ENCODE measurements at places on chromosomes 2 and 18. TPM values are rescaled to one million over a fixed set of nuclear protein-coding genes. Genes with fewer than 3 reads are reported as not detected.
A peak's percentile ranks its signal among the peaks of the same experiment; 100 is the strongest.

- H3K27ac ChIP-seq: no peak overlapping the region
- no peaks in the 10 kb centered on the region for H3K36me3 ChIP-seq
- peaks cover 11% of the 10 kb centered on the region for H3K4me1 ChIP-seq
These were observed 36.2 kb downstream of the SNED1 start for GRCh38 chr2:241034490-241035141.

- DNase-seq: no peak
- no peak overlapping the region for H3K4me3 ChIP-seq
- H3K4me1 ChIP-seq: peaks cover 8% of the 10 kb centered on the region
- no peaks in the 10 kb centered on the region for H3K36me3 ChIP-seq
- no peak overlapping the region for H3K27ac ChIP-seq
- H3K27me3 ChIP-seq: peaks cover 2% of the 10 kb centered on the region
These were observed 229.2 kb downstream of the MYT1L start for GRCh38 chr2:2101924-2102323.

DNA sequence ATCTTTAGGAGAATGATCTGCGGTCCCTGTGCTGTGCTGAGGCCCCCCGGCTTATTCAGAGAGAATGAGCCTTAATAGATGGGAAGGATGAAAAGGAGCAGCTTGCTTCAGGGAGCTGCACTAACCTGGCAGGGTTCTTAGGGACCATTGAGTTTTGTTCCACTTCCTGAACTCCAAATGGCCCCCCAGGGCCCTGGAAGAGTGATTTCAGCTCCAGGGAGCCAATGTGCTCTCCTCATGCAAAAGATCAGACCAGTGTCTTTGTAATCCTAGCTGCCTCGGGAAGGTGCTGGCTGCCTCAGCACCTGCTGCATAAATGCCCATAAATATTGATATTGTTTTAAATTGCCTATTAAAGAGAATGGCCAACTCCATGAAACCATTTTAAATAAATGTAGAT, 210.2 kb downstream of the NCK2 start:
- peaks cover 2% of the 10 kb centered on the region for H3K27me3 ChIP-seq
- no peak overlapping the region for H3K4me3 ChIP-seq
- no peaks in the 10 kb centered on the region for H3K36me3 ChIP-seq
- no peak for DNase-seq
- no peak overlapping the region for H3K27ac ChIP-seq

DNA sequence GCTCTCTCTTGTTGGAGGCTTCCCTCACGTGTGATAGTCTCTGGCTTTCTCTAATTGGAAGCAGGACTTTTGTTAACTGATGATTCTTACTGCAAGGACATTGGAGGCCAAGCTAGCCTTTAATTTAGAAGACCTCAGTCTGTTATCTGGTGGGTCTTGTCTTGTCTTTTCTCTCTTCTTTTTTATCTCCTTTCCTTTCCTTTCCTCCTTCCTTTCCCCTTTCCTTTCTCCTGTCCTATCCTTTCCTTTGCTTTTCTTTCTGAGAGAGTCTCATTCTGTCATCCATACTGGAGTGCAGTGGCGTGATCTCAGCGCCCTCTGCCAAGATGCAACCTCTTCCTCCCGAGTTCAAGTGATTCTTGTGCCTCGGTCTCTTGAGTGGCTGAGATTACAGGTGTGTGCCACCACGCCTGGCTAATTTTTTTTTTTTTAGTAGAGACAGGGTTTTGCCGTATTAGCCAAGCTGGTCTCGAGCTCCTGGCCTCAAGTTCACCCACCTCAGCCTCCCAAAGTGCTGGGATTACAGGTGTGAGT, 18.1 kb downstream of the CCNYL1 start:
- no peak overlapping the region for H3K27ac ChIP-seq
- no peak overlapping the region for H3K4me3 ChIP-seq
- no peak for DNase-seq
- H3K4me1 ChIP-seq: no peaks in the 10 kb centered on the region
- no peaks in the 10 kb centered on the region for H3K36me3 ChIP-seq
- no peaks in the 10 kb centered on the region for H3K27me3 ChIP-seq

DNA sequence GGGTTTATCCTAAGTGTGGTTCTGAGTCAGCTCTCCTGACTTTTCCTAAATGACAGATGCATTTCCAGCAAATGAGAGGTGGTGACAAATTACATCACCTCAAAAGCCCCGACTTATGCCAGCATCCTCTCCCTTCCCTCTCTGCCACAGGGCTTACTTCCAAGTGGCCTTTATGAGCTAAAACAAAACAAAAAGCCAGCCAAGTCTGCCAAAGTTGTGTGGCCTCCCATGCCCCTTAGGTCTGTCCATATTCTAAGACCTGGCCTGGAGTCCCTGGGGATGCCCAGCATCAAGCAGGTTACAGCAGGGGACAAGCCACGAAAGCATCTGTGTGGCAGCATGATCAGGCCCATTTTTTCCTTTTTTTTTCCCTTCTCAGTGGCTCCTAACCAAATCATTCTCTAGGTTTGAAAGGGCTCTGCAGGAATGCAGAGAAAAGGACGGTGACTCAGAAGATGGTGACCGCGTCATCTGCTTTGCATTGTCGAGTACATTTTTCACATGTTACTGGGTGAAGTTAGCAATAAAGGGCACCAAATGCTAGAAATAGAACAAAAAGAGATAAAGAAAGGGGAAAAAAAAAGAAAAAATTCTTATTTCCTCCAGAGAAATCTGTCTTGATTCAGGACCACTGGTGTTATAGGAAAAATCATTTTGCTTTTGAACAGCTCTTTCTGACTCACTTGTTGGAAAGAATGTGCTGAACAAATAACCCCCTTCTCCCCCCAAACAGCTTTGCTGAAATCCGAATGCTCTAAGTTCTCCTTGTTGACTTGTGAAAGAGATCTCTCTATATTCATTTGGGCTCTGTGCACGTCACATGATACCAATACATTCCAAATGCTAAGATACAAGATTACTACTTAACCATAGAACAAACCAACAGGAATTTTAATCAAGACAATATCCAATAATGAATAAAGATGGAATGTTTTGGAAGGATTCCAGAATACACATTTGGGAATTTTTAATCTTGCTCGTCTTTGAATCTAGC, 178.7 kb downstream of the EN1 start:
- H3K36me3 ChIP-seq: no peaks in the 10 kb centered on the region
- peaks cover 21% of the 10 kb centered on the region for H3K4me1 ChIP-seq
- no peaks in the 10 kb centered on the region for H3K27me3 ChIP-seq
- peak; percentile 91 for DNase-seq
- no peak overlapping the region for H3K4me3 ChIP-seq
- peak overlapping the region; percentile 15 for H3K27ac ChIP-seq

- peaks cover 3% of the 10 kb centered on the region for H3K27me3 ChIP-seq
- DNase-seq: peak; percentile 84
- H3K4me1 ChIP-seq: peaks cover 13% of the 10 kb centered on the region
- H3K4me3 ChIP-seq: peak overlapping the region; percentile 94
- H3K27ac ChIP-seq: peak overlapping the region; percentile 96
- H3K36me3 ChIP-seq: no peaks in the 10 kb centered on the region
These were observed 655 bp downstream of the RND3 start for GRCh38 chr2:150486539-150487484.

GRCh38 chr2:97718051-97718882, 4.9 kb downstream of the ZAP70 start:
- H3K4me3 ChIP-seq: no peak overlapping the region
- H3K36me3 ChIP-seq: no peaks in the 10 kb centered on the region
- no peaks in the 10 kb centered on the region for H3K27me3 ChIP-seq
- peak overlapping the region; percentile 71 for H3K27ac ChIP-seq
- peaks cover 27% of the 10 kb centered on the region for H3K4me1 ChIP-seq
- no peak for DNase-seq

GRCh38 chr2:236981701-236982485, 103.8 kb upstream of the COPS8 start:
- H3K36me3 ChIP-seq: no peaks in the 10 kb centered on the region
- no peak overlapping the region for H3K27ac ChIP-seq
- peaks cover 2% of the 10 kb centered on the region for H3K27me3 ChIP-seq
- peaks cover 2% of the 10 kb centered on the region for H3K4me1 ChIP-seq
- DNase-seq: no peak
- H3K4me3 ChIP-seq: no peak overlapping the region

Gene EML6
- total RNA-seq: 18.8 TPM

Gene KYNU
- total RNA-seq: 0.84 TPM

Gene TCF23
- total RNA-seq: 0.35 TPM
